A549 treated with RU486 at 1 μM for 4 hours (cell line): ENCODE measurements at places on chromosomes 1 and 21. TPM values are rescaled to one million over a fixed set of nuclear protein-coding genes. Genes with fewer than 3 reads are reported as not detected.

NTNG1 gene
- not detected in 5 replicates for total RNA-seq

FNBP1L gene
- 7.5 to 20.5 TPM (median 18.3 TPM) in 5 replicates for total RNA-seq

MAB21L3 gene
- not detected in 5 replicates for total RNA-seq

CCDC28B gene
- 1.7 to 3.3 TPM (median 2.5 TPM) in 5 replicates for total RNA-seq

SMCP gene
- total RNA-seq: not detected in 5 replicates

C4BPA gene
- total RNA-seq: 0.30 to 0.86 TPM (median 0.63 TPM) in 5 replicates
